ENCODE measurements at places on chromosomes 2 and 18.

GRCh38 chr2:215522237-215522636 is 86.4 kb upstream of the FN1 start:
- no peak for DNase-seq

- no peak for DNase-seq
These were observed 135.7 kb downstream of the DPP4 start for GRCh38 chr2:161938335-161938734.

GRCh38 chr2:230512955-230513748 is 97.2 kb downstream of the SP100 start:
- no peak for DNase-seq

GRCh38 chr2:143852759-143853158 is 667.2 kb downstream of the ZEB2 start:
- no peak for DNase-seq

DNA sequence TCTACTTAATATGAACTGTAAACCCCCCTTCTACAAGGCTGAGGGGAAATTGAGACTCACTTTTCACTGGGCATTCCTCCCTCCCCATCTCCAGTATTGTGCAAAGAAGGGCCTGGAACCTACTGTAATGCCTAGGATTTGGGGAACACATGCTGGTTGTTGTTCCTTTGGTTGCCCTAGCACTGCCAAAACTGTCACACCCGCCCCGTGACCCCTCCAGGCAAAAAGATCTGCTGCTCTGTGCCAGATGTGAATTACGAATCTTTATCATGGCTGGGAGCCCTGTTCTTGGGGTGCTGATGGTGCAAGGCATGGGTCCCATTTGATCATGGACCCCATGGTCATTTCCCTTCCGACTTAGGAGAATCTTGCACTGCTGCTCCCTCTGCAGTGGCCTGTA is 95.4 kb downstream of the CABLES1 start:
- no peak for DNase-seq

DNA sequence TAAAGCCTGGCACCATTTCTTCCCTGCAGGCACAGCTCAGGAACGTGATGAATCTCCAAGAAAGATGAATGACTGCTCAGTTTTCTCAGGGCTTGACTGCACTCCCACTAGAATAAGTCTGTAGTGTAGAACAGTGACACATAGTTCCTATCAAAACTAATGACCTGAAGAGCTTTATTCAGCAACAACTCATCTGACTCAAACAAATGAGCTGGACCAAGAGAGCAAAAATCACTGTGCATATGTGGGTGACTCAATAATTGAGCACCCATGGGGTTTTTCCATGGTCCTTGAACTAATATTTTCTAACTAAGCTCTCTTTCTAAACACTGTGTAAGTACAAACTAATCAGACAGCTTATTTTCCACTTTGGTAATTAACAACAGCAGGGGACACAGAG is 61.1 kb upstream of the XDH start:
- no peak for DNase-seq

GRCh38 chr2:153891051-153891450 is 19.3 kb downstream of the GALNT13 start:
- DNase-seq = no peak

DNA sequence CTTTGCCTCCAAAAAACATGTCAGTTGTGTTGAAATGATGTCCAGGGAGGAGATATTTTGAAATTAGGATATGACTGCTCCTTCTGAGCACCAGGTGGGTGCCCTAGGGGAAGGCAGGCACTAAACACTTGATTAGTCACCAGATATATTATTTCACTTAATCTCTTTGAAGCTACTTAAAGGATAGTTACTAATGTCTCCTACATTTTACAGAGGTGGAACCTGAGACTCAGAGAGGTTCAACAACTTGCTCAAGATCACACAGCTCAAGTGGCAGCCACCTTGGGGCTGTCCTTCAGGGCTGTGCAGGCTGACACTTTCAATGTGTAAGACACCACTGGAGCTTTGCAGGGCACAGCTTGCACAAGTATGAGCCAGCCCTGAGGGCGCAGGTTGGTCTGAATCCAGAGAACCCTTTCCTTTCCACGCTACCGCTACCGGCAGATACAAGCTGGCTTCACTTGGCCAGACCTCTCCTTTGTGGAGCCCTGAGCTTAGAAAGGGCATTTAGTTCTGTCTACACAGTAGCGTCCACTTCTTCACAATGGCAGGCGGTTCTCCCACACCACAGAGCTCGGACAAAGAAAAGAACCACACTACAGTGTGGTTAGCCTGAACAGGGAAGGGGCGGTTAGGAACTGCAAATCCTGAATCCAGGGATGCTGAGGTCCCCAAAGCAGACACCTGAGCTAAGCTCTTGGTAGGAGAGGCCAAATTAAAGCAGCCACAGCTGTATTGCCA is 16.4 kb downstream of the ALPK2 start:
- DNase-seq = no peak

GRCh38 chr2:98479959-98480524 is 35.4 kb downstream of the INPP4A start:
- DNase-seq = no peak

- DNase-seq = no peak
These were observed 86.4 kb downstream of the XRCC5 start for GRCh38 chr2:216195565-216196029.

GRCh38 chr2:58923869-58924268 is 682.7 kb upstream of the FANCL start:
- no peak for DNase-seq

GRCh38 chr18:21513292-21513691 is 87.2 kb downstream of the ESCO1 start:
- DNase-seq = no peak

GRCh38 chr2:31371691-31372090 is 42.9 kb downstream of the XDH start:
- DNase-seq = no peak

DNA sequence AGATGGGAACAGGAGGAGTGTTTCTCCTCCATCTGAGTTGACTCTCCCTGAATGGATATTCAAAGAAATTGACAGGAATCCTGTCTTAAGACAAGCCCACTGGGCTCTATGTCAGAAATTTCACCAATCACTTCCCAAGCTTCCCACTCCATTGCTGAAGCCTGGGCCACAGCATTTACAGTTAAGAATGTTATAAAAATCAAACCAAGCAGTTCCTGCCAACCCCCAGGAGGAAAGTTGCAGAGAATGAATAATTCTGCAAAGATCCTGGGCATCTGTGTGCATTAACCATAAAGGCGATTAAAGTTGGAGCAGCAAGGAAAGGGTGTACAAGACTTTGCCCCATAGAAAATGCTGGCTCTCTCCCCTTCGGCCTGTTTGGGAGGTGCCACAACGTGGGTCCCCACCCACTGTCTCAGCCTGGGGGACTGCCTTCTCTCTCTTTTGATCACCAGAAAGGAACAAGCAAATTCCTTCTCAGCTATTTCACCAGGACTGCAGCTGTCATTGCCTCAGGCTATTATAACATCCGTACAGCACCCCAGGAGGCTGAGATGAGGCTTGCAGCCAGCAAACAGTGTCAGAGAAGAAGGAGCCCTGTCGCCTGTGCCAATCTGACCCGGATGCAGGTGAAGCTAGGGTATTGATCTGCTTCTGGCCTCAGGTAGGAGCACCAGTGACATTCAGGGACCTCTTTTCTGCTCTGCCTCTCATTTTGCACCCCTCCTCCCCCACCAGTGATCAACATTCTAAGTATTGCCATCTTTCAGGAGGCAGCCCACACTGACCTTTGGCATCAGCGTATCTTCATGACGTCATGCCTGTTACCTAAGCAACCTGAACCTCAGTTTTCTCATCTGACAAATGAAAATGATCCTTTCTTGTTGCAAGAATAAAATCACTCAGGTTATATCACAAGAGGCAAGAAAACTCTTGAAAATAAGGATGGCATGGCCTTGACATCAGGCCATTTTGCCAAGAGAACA is 219.0 kb downstream of the SH3BP4 start:
- DNase-seq = no peak

- DNase-seq = no peak
These were observed 126.2 kb upstream of the DTNA start for GRCh38 chr18:34583895-34584294.

GRCh38 chr2:68344031-68344430 is 21.1 kb upstream of the PLEK start:
- no peak for DNase-seq

DNA sequence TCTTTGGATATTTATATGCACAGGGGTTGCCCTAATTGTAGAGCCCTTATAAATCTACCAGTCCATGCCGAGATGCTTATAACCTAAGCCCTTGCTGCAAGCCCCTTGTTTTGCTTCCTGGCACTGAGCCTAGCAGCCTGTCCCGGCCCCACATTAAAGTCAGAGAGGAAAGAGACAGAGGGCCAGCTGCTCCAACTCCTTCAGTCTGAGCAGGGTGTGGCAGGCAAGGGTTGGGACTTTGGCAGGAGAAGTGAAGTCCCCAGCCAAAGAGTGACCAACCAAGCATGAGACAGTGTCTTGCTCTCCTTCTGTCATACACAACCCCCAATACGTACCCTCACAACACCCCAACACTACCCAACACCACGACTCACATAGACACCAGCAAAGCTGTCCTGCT is 54.7 kb upstream of the FZD7 start:
- DNase-seq = no peak

- DNase-seq = peak; percentile 42
These were observed 7.3 kb upstream of the PLEK start for GRCh38 chr2:68357605-68358337.

DNA sequence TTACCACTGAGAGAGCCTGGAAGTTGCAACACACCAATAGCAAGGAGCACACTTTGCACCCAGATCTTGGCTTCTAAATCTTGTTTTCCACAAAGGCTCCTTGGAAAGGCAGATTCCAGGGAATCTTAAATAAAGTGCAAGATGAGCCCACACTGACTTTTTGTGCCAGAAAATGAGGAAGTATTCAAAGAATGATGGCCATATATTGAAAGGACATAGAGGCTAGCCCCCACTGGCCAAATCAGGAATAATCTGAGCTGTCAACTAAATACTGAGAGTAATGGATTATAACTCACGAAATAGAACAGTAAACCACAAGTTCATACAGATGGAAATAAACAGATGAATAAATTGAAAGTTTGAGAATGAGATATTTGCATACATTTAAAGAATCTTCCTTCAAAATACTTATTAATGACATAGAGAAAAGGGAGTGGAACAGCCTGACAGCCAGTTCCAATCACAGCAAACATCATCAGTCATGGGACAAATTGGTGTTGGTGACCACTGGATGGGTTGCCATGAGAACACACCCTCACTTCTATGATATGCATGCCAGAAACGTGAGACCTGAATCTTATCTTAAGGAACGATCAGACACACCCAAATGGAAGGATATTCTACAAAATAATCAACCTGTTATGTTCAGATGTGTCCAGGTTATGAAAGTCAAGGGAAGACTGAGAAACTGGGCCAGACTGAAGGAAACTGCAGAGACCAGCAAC is 12.2 kb upstream of the ACKR3 start:
- no peak for DNase-seq

DNA sequence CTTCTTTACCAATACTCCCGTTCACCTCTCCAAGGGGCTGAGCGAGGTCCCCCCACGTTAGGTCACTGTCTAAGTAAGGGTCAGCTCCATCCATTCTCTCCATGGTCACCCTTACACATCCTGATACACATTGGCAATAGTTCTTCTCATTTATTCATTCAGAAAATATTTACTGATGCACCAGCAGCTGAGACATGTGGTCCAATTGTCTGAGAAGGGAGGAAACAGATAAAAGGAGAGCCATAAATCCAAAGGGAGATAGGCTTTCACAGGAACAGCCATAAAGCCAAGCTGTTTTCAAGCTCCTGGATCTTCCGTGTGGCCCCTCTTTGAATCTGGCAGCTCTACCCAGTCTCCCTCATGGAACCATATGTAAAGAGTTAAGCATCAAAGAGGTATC is 121.2 kb downstream of the TXNL1 start:
- no peak for DNase-seq

GRCh38 chr18:50013363-50014138 is 181.4 kb downstream of the MYO5B start:
- no peak for DNase-seq

- DNase-seq = no peak
These were observed 25.4 kb downstream of the CHRNA1 start for GRCh38 chr2:174738841-174739240.

- no peak for DNase-seq
These were observed 191.1 kb downstream of the SETBP1 start for GRCh38 chr18:44871771-44872170.

GRCh38 chr2:201860636-201861066 is 54.3 kb downstream of the CDK15 start:
- DNase-seq = peak; percentile 37

DNA sequence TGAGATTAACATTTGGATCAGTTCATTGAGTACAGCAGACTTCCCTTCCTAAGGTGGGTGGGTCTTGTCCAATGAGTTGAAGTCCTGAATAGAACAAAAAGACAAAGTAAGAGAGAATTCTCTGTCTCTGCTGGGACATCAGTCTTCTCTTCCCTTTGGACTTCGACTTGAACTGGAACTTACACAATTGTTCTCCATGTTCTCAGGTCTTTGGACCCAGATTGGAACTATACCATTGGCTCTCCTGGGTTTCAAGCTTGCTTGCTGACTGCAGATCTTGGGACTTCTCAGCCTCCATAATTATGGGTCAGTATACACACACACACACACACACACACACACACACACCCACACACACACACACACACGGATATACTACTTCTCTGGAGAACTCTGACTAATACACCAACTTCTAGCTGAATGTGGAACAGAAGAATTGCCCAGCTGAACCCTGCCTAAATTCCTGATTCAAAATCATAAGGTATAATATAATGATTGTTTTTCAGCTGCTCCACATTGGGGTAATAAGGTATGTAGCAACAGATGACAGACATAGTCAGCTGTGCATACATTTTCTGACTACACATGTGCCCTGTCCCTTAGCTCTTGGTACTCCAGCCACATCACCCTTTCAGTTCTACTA is 214.0 kb downstream of the TGIF1 start:
- DNase-seq = no peak

DNA sequence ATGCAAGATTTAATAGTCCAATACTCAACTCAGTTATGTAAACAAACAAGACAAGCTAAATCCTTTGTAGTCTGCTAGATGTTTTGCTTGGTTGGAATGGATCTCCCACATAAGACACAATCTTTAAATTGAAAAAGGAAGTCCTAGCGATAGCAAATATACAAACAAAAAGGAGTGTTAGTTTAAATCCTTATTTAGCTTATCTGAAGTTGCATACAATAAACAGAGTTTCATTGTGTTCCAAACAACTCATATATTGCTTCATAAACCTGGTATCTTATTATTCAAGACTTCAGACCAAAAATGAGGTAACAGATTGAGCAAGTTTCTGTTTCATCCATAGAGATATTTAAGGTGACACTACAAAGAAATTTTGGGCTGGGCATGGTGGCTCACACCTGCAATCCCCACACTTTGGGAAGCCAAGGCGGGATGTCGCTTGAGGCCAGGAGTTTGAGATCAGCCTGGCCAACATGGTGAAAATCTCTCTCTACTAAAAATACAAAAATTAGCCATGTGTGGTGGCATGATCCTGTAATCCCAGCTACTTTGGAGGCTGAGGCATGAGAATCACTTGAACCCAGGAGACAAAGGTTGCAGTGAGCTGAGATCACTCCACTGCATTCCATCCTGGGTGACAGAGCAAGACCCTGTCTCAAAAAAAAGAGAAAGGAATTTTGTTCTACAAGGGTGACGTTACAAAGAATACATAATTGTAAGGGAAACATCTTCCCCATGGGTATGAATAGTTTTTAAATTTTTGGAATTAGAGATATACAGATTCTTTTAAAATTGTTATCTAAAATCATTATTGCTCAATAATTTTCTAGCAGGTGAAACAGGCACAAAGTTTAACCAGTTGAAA is 150.5 kb upstream of the L3MBTL4 start:
- DNase-seq = no peak

GRCh38 chr2:11955884-11956291 is 209.5 kb downstream of the LPIN1 start:
- DNase-seq = no peak

GRCh38 chr18:22698711-22699110 is 234.4 kb upstream of the RBBP8 start:
- no peak for DNase-seq
